ENCODE measurements at places on chromosomes 11 and 22.

GRCh38 chr11:13169709-13170108, 107.9 kb upstream of the BMAL1 start:
- no peak for DNase-seq

DNA sequence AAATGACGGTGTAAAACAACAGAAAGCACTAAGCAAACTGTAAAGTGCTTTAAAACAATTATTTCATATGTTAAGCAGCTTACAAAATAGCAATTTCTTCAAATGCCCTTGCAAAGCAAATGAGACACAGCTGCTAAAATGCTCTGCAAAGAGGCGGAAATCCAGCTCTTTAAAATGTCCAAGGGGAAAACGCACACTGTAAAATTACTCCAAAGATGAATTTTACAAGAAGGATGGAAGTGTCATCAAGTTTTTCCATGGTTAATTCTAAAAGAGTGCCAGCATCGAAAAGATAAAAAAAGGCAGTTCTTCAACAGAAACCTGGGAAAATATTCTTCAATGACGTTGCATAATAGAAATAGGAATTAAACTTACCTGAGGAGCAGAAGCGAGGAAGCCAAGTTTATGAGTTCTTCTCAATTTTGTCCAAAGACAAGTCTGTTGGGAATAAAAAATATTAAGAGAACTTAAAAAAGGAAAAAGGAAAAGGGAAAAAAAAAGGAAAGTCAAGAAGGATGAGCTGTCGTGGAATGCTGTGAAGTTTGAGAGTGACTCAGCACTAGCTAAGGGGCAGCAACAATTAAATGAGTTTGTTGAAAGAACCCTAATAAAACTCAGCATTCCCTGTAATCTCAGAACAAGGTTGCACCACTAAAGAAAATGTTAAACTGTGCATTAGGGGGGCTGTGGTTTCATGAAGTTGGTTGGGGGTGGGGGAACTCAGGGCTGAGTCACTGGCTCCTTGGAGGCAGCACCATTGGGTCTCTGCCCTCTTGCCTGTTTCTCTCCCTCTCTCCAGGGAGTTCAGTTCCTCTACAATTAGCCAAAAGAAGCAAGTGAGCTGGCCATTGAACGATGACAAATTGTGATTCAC, 64.2 kb upstream of the BLID start:
- no peak for DNase-seq

DNA sequence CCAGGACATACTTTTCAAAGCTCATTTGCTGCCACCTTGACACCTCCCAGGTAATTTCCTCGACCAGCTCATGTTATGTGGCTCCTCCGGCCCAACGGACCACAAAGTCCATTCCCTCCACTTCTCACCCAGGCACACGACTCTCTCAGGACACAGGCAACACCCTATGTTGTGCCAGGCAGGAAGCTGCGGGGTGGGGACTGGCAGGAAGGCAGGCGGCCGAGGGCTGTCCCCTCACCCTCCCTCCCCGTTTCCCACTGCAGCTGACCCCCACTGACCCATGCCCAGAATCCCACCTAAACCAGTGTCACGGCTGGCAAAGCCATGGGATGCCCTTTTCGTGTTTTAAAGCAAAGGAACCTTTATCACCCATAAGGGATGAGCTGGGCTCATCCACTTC, 20.8 kb downstream of the CELSR1 start:
- DNase-seq = no peak

DNA sequence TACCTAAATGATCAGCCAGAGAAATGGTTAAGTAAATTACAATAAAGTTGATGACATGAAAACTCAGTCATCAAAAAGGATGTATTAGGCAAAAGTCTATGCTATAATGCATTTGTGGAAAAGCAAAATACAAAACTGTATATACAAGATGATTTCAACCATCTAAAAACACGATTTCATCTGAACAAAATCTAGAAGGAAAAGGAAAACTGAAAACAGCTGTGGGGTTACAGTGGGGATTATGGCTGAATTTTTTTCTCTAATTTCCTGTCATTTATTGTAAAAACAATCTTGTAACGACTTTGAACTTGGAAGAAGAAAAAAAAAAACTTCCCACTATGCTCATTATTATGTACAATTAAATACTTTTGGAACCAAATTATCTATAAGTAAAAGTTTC, 30.3 kb downstream of the CHEK2 start:
- DNase-seq = no peak

- DNase-seq = no peak
Measured at GRCh38 chr22:40721266-40721665, 42.0 kb downstream of the MCHR1 start.

- no peak for DNase-seq
Measured at GRCh38 chr22:37018815-37019308, 385 bp downstream of the TST start.

GRCh38 chr11:94519478-94520084, 7.3 kb downstream of the C11orf97 start:
- DNase-seq = no peak

DNA sequence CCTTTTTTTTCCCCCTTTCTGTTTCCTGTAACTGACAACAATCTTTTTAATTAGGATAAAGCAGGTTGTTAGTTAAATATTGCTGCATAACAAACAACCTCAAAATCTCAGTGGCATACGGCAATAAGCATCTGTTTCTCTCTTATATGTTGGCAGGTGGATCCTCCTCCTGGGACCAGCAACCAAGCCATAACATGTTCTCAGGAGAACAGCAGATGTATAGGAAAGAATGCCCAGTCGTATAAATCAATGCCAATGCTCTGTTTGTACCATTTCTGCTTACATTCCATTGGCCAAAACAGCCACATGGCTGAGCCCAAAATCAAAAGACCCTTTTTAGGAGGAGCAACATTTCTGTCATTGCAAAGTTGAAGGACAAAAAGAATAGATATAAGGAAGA, 445.7 kb downstream of the AASDHPPT start:
- DNase-seq = no peak

DNA sequence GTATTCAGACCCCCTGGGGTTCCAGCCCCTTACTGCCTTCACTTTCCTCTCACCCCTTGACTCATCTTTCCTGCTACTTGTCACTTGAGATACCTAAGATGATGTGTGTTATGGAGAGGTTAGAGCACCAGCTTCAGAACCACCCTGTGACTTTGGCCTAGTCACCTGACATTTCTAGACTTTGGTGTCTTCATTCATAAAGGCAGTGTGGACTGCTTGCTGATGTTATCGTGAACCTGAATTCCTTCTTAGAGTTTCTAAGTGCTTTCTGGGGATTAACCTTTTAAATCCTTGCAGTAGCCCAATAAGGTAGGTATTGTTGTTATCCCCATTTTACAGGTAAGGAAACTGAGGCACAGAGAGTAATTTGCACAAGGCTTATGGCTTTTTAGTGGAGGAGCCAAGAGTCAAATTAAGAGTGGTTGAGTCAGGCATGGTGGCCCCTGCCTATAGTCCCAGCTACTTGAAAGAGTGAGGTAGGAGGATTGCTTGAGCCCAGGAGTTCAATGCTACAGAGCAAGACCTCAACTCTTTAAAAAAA, 5.1 kb upstream of the BBS1 start:
- DNase-seq = no peak

- no peak for DNase-seq
Measured at GRCh38 chr11:68528630-68529029, 68.1 kb downstream of the PPP6R3 start.

- no peak for DNase-seq
Measured at GRCh38 chr11:64056861-64057260, 21.1 kb downstream of the FLRT1 start.
